Effector CD4-positive, alpha-beta T cell (primary cell): ENCODE measurements at places on chromosomes 7 and 10.

- peak; percentile 30 for DNase-seq
Observed at GRCh38 chr10:8402576-8402975, 348.1 kb downstream of the GATA3 start.

DNA sequence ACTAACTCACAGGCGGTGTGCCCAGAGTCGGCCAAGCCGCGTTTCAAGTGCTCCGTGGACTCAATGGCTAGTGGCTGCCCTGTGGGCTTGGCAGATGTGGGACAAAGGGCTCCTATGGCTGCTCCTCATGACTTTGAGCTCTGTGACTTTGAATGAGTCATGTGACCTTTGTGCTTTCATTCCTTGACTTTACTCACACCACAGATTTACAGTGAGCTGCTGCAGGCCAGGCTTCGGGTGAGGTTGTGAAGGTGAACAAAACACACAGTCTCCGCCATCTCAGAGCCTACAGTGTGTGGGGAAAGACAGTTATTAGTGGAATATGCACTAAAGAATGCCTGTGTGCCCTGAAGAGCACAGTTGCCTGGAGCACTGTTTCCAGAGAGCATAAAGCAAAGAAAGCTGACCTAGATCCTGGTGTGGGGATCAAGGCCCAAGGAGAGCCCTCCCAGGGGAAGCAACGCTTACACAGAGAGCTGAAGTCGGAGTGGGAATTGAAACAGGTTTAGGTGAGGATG lies 29.7 kb upstream of the PLEKHA1 start:
- no peak for DNase-seq

GRCh38 chr7:16880554-16880953 lies 1.2 kb downstream of the AGR3 start:
- DNase-seq = no peak

DNA sequence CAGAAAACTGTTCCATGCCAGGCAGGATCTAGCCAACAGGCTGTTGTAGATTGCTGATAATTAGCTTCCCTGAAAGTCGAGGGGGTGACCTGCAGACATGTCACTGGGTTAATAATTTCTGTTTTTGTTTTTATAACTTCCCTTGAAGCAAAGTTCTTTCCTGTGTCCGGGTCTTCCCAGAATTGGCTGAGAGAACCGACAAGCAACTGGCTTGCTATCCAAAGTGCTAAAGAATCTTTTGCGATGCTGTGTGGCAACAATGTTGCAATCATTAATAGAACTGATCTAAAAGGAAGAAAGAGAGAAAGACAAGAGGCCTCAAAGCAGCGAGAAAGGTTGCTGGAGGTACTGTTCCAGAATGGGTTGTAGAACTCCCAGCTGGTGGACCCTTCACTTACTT lies 132.1 kb upstream of the DPP6 start:
- no peak for DNase-seq

DNA sequence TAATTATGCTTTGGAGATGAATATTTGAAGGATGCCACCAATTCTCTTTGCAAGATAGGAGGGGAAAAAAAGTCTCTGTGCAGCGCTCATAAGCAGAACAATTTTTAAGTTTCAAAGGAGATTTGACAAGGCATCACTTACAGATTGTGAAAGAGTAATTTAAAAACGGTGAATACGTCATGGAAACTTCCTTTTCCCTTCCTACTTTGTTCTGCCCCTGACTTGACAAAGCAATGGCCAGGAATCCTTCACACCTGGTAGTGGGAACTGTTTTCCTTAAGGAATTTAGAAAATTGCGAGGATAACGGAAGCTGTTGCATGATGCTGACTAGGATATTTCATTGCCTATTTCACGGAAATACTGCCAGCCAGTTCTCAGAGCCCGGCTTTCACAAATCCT lies 16.7 kb downstream of the FAM107B start:
- DNase-seq = no peak

- DNase-seq = no peak
Observed at GRCh38 chr10:100878291-100878910, 34.4 kb upstream of the SLF2 start.

GRCh38 chr10:75450644-75451640 lies 19.5 kb downstream of the LRMDA start:
- DNase-seq = no peak

GRCh38 chr10:69123306-69123746 lies 652 bp upstream of the VPS26A start:
- no peak for DNase-seq

DNA sequence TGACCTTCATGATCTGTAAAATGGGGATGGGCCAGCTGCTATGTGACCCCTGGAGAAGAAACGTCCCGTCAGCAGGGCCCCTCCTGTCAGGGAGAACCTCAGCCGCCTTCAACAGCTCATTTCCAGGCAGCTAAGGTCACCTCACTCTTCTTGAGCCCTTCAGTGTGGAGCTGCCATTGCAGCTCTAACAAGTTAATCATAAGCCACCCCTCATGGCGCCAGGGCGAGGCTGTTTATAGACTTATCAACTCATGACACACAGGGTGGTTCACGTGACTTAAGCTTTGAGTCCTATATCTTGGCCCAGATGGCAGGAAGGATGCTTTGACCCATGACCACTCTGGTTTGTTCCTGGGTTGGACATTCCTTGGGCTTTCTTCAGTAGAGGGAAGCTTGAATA lies 315.1 kb downstream of the TNS3 start:
- no peak for DNase-seq

DNA sequence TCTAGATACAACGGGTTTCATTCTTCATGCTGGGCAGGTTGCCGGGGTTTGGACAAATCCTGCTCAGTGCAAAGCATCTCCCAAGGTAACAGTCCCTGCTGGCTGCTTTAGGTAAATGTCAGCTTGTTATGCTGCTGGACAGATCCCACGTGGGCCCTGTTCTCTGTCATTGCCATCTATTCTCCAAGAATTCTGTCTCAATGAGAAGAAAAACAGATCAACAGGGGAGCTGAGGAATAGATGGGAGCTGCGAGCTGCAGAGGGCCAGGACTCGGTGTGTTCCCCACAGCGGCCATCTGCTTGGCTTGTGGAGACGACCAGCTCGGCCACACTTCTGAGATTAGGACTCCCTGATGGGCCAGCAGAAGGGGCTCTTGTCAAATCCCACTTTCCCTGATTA lies 235.2 kb downstream of the DPP6 start:
- no peak for DNase-seq

GRCh38 chr10:117164592-117165537 lies 26.8 kb upstream of the VAX1 start:
- no peak for DNase-seq

GRCh38 chr10:100725869-100726426 lies 19.4 kb upstream of the PAX2 start:
- no peak for DNase-seq

DNA sequence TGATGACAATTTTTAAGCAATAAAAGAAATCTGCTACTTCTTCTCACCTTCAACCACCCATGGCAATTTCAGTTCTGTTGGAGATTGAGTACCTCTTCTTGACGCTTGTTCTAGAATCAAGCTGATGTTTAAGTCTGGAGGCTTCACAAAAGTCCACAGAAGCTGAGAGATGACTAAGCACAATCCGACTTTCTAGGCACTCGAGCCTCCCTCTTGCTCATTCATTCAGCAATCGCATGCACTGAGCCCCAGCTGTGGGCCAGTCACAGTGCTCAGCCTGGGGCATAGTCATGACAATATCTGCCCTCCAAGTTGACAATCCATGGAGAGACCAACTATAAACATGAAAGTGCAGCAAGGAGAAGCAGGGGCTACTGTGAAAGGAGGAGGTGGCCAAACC lies 103.2 kb downstream of the IPMK start:
- DNase-seq = no peak

GRCh38 chr10:100982916-100983830 lies 4.1 kb downstream of the MRPL43 start:
- no peak for DNase-seq

DNA sequence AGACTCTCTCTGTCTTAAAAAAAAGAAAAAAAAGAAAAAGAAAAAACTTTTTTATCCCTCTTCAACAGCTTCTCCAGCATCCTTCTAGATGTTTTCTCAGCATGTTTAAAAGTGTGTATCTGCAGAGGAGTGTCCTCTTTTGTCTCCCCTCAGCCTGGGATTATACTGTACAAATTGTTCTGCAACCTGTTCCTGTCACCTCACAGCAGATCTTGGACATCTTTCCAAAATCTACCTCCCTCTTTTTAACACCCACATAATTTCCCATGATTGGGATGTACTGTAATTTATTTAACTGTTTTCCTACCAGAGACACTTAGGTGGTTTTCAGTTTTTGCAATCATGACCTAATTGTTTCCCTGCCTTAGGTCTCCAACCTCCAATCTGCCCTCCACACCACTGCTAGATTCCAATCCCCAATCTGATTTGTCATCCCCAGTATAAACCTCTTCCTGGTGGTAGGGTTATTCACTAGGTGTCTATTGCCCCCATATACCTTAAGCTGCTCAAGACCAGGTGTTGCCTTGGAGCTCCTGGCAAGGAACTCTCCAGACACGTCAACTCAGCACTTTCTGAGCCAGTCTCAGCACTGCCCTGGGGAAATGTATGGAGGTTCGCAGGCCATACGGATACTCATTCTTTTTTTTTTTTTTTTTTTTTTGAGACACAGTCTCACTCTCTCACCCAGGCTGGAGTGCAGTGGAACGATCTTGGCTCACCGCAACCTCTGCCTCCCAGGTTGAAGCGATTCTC lies 17.6 kb upstream of the DDIT4 start:
- no peak for DNase-seq

DNA sequence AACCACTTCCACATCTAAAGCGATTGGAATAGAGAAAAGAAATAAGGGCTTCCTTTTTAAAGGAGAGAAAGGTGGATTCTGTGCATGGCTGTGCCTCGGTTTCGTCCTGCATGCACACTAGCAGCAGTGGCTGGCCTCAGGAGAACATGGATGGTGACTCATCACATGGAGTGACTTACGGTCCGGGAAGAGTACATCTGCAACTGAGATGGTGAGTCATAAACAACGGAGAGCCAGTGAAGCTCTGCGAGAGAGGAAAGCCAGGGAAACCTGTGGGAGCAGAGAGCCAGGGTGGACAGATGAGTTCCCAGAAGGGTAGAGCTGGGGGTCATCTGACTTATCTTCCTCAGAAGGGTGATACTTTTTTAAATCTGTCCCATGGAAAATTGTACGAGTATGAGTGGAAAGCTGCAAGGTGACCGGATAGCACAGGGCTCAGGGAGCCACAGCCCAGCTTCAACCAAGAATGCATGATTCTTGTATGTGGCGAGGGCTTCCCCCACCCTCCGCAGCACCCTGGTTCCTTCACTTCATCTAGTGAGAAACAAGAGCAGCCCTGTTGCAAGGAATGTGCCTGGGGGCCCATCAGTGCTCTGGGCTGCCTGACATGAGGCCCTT lies 259.1 kb downstream of the KLF6 start:
- no peak for DNase-seq

DNA sequence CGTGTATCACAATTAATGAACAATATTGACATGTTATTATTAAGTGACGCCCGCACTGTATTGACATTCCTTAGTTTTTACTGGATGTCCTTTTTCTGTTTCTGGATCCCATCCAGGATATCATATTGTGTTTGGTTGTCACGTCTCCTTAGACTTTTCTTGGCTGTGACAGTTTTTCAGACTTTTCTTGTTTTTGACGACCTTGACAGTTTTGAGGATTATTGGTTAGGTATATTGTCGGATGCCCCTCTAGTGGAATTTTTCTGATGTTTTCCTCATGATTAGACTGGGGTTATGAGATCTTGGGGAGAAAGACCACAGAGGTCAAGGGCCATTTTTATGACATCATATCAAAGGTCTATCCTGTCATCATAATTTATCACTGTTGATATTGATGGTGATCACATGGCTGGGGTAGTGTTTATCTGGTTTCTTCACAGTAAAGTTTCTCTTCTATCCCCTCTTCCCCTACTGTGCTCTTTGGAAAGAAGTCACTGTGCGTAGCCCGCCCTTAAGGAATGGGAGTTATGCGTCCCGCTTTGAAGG lies 11.1 kb downstream of the TAF3 start:
- no peak for DNase-seq

DNA sequence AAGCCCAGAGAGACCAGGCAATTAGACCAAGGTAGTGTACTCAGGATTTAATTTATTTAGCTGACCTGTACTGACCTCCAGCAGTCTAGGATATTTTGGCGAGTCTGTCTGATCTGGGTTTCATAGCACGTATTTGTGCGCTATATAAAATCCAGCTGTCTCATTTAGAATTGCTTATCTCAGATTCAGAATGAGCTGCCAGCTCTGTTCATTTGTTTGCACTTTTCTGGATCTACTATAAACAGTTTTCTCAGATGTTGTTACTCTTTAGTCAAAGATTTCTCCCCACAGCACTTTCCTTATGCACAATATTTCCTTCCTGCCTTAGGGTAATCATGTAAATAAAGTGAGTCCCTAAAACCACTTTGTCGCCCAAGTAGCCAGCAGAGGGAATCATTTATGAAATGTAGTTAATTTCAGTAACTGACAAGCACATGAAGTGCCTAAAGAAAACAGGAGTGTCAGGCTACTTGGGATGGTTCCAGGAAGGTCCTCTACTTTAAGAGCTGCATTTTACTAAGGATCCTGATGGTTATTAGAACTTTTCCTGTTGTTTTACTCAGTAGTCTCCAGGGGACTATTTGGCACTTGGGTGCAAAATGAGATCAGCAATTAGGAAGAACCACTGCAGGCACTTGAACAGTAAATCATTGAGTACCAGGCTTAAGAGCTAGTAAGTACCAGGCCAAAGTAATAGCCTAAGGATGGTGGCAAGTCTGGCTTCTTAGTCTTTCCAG lies 226.4 kb downstream of the TWIST1 start:
- no peak for DNase-seq

DNA sequence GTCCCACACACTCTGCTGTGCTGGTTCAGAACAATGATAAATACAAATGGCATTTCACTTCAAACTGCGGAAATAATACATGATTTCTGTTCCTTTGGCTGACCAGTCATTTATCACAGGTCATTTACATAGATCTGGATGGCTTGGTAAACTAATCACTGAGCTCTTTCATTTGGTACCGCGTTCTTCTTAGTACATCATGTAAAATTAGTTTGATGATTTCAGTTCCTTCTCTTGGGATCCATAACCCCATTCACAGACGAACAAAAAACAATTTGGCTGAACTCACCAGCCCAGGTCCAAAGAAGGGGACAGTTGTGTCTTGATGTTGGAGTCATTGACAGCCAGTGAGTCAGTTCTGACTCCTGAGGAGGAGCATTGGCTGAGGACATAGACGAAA lies 689.8 kb downstream of the INHBA start:
- no peak for DNase-seq

- DNase-seq = no peak
Observed at GRCh38 chr10:44619975-44620374, 235.1 kb upstream of the CXCL12 start.

DNA sequence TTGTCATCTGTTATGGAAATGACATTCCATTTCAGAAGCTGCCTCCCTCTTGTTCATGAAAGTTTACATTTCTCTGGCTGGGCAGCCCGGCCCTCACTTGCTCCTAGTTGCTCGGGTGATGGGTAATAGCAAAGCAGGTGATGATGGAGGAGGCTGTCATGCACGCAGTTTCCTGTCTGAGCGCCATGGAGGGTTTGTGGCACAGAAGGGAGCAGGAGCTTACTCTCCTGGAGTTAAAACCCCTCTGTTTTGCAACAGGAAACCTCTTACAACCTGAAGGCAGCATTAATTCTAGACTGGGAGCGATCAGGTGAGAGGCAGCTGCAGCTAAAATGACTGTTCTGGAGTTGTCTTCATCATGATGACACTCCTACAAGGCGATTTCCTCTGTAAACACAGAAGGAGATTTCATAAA lies 34.1 kb upstream of the MKI67 start:
- DNase-seq = no peak

GRCh38 chr7:101550641-101551541 lies 78.2 kb downstream of the MYL10 start:
- DNase-seq = no peak

- no peak for DNase-seq
Observed at GRCh38 chr7:57361406-57361805, 88.6 kb upstream of the ZNF716 start.
